Stimulated activated CD4-positive, alpha-beta T cell treated with anti-CD3 and anti-CD28 coated beads, Interleukin-1b, Interleukin-23, amount 100 ng/mL, for 4 hours (primary cell): ENCODE measurements at places on chromosomes 11 and 22.

DNA sequence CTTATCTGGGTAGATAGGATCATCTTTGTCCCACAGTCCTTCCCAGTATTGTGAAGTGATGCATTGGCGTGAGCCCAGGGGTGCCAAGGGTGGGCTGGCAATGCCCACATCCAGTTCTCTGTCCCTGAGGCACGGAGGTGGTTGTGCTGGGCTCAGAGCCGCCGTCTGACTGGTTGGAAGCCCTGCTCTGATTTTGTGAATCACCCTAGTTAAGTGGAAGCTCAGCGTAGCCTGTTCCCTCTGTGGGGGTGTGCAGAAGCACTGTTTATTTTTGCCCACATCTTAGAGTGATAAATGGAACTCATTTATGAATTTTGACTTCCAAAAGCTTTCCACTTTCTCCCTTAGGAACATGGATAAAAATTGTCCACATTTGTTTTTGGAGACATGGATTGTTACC lies 13.6 kb downstream of the BCR start:
- no peak for DNase-seq

- DNase-seq = no peak
Measured at GRCh38 chr11:31636983-31637382, 127.4 kb downstream of the ELP4 start.

- no peak for DNase-seq
Measured at GRCh38 chr11:75326439-75326810, 25.0 kb downstream of the ARRB1 start.

GRCh38 chr11:14202251-14203196 lies 156.5 kb downstream of the RRAS2 start:
- no peak for DNase-seq

- DNase-seq = no peak
Measured at GRCh38 chr11:75536786-75537641, 11.3 kb upstream of the GDPD5 start.
